ENCODE measurements at places on chromosomes 1 and 21.

GRCh38 chr1:203296460-203297073, 8.8 kb upstream of the BTG2 start:
- no peak for DNase-seq

DNA sequence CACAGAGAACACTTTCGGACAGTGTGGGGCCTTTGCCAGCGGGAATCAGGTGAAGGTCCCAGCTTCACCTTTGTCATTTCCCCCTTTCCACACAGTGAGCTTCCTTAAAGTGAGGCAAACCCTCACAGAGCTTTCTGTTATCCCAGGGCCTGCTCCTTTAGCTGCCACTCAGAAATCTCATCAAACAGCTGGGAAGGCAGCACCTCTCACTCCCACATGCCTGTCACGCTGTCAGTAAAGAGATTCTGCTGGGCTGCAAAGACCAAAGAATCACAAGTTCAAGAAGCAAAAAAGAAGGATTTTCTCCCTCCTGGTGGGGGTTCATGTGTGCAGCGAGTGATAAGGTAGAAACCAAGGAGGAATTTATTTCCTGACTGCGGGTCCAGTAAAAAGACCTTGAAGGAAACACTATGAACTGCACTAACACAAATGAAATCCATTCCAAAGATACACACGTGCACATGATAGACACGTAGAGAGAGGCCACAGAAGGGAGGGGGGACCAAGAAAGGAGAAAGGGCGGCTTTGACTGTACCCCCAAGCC, 44.0 kb downstream of the HTR6 start:
- no peak for DNase-seq

DNA sequence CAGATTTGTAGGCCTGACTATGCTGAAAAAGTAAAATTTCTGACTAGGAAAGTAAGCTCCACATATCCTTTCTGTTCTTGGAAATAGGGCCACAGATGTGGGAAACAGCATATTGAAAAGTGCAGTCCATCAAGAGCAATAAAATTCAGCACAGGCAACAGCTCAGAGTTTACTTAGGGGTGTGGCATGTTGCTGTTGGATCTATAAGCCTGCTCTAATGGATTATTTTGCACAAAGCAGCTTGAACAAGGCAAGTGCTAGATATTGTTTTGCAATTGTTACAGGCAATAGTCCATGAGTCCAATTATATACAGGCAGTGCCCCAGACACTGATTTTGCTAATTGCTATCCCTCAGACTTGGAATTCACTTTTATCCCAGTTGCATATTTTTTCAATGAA, 289.8 kb upstream of the SNX7 start:
- no peak for DNase-seq

- DNase-seq: no peak
Measured at GRCh38 chr1:236836157-236836556, 41.1 kb downstream of the MTR start.

DNA sequence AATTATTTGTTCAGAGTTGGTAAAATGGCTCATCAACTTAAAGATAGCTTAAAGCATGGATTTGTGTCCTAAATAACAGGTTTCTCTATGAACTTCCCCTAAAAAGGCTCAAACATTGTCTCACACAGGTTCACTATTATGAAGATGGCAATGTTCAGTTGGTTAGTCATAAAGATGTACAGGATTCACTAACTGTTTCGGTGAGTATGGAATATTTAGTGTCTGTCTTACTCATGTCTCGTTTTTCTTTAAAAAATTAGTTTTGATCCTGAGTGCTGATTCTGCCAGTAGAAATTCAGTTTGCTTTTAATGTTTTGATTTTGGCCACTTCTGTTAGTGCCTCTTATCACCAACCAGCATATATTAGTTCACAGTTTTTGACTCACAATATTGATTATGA, 7.5 kb upstream of the MOV10 start:
- DNase-seq: no peak

- DNase-seq: no peak
Measured at GRCh38 chr1:172451002-172451443, 7.2 kb upstream of the PIGC start.

- no peak for DNase-seq
Measured at GRCh38 chr1:243489681-243490546, 234.1 kb downstream of the SDCCAG8 start.

GRCh38 chr1:42945164-42945563, 13.5 kb downstream of the SLC2A1 start:
- no peak for DNase-seq

DNA sequence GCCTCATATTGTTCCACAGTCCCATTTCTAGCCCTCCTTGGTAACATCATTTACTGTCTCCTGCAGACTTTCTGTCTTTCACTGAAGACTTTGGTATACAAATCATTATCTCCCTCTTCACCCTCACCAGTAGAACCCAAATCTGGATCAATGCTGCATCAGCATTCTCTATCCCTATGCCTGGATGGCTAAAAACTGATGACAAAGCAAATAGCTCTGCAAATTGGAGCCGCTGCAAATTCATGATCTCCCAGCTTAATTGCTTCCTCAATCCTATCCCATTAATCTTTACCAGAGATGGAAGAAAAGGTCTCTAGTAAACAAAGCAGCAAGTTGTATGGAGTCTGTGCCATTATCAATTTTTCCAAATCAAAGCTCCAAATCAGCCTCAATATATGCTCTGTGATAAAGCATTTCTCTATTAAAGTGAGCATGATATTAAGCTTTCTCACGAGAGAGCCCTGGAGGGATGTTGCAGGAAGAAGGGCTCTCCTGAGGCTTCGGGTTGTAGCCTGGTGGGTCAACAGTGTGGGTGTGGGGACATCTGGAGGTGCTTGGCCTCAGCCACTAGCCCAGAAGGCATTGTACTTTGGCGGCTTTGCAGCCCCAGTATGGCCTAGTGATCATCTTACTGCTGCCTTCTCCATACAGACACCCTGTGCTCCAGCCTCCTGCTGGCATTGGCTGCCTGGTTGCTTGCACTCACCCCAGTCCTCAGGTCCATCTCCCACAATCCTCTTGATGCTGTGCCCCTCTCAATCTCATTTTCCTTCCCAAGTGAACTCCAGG, 46.2 kb upstream of the COL24A1 start:
- DNase-seq: no peak

GRCh38 chr1:3796215-3797061, at the start of gene LRRC47:
TSS of gene LRRC47 (minus strand) at chr1:3796498. CDS start at chr1:3796476, 22 bp downstream.
- peak; percentile 57 for DNase-seq

- no peak for DNase-seq
Measured at GRCh38 chr1:110272045-110272444, 61.9 kb downstream of the KCNC4 start.

- DNase-seq: no peak
Measured at GRCh38 chr1:86288586-86289147, 107.5 kb downstream of the ODF2L start.

GRCh38 chr1:94955767-94956632, 29.1 kb upstream of the CNN3 start:
- DNase-seq: no peak

DNA sequence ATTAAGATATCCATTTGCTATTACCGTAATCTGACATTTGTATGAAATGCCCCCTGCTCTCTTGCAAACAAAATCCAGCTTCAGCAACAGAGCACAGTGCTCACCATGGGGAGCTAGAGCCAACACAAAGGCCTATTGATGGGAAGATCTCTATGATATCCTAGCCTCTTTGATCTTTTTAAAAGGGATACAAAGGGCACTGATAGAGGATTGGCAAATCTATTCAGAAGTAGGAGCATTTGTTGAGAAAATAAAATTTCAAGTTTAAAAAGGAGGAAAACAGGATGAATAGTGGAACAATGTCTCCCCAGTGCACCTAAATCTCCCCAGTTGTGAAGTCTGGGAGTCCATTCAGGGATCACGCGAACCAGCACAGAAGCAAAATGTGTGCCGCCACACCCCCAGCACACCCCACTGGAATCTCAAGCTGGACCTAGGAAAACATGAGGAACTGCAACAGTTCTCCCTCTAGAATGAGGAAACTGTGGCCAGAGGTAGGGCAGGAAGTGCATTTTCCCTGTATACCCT, 32.2 kb downstream of the MRAP start:
- no peak for DNase-seq

GRCh38 chr1:29232387-29232786, 1.7 kb upstream of the MECR start:
- DNase-seq: no peak

- no peak for DNase-seq
Measured at GRCh38 chr1:56683569-56683968, 38.5 kb downstream of the PRKAA2 start.

DNA sequence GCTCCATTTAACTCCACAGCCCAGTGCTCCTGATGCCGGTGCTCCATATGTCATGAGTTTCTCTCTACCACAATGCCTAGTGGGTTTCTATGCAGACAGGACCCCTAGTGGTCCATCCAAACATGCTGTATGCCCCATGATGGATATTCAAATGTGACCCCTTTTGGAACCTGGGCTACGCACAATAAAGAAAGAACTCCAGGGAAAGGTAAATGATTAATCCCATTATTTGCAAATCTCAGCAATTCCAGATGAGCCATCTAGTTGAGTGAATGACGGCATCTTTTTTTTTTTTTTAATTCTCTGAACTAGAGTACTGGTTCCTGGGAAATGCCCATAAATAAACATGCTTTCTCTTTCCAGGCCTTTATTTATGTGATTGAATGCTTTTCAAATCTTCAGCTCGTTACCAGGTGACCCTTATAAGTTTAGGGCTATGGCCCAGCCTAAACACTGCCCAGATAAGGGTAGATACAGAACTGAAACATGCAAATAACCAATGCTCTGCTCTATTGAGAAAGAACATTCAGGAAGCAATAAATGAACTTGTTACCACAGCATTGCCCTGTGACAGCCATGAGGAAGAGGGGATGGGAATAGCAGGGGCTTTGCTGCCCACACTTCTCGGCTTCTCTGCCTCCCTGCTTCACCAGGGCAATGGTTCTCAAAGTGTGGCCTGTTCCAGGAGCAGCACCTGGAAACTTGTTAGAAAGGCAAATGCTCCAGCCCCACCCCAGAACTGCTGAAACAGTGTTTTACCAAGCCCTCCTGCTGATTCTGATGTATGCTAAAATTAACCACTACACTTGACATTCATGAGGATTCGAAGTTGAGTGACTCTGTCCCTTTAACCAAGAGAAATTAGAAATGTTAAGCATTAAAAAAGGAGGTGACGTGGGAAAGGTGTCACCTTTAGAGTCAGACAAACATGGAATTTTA, 151.7 kb downstream of the SEC16B start:
- DNase-seq: no peak

DNA sequence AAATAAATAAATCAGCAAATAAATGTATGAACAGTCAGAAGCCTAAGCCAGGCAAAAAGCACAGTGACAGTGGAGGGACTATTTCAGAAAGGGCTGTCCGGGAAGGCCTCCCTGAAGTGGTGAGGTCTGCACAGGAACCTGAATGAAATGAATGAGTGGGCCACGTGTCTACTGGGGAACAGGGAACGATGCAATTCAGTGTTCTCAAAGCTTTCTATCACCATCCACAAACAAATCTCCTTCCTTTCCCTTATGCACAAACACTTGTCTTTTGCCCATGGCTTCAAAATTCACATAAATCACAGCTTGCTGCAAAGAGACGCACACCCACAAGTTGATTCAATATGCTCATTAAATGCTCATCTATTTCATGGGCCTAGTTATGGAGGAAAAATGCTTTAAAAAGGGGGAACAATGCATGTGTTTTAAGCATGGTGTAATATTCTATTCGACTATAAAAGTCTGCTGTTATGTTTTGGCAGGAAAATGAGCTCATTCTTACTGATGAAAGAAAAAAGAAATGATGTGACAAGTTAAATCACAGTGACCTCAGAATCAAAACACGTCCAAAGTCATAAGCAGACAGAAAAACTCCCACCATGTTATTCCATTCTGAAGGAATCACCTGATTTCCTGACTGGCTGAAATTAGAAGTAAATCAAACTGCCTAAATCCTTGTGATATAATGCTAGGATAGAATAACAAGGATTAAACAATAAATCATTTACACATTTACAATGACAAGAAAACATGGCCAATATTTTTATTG, 21.6 kb downstream of the URB1 start:
- DNase-seq: no peak
